ENCODE measurements at places on chromosomes 11 and 22. TPM values are rescaled to one million over a fixed set of nuclear protein-coding genes. Genes with fewer than 3 reads are reported as not detected.

DNA sequence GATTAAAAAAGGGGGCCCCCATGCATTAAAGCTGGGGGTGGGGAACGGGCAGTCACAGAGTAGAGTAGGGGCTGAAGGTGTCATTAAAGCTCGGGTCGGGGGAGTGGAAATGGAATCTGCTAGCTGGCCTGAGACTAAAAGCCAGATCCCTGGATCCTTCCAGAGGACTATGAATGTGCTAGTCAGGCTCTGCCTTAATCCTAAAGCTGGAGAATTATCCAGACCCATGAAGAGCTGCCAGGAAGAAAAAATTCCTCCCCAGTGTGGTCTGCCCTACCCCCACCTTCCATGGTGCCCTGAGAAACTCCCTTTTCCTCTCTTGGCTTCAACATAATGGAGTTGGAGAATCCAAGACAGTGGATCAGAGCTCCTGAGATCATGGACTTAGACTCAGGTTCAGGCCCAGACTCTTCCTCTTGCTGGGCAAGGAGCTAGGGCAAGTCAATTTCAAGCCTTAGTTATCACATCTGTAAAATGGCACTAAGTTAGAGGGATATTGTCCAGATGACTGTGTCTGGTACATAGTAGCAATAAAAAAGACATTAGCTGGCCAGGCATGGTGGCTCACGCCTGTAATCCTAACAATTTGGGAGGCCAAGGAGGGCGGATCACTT lies 24.0 kb upstream of the SMTN start:
- peaks cover 36% of the 10 kb centered on the region for H3K4me1 ChIP-seq
- DNase-seq = no peak
- H3K4me3 ChIP-seq = no peak overlapping the region
- peak overlapping the region; percentile 89 for H3K27ac ChIP-seq
- no peaks in the 10 kb centered on the region for H3K27me3 ChIP-seq
- no peaks in the 10 kb centered on the region for H3K36me3 ChIP-seq

DNA sequence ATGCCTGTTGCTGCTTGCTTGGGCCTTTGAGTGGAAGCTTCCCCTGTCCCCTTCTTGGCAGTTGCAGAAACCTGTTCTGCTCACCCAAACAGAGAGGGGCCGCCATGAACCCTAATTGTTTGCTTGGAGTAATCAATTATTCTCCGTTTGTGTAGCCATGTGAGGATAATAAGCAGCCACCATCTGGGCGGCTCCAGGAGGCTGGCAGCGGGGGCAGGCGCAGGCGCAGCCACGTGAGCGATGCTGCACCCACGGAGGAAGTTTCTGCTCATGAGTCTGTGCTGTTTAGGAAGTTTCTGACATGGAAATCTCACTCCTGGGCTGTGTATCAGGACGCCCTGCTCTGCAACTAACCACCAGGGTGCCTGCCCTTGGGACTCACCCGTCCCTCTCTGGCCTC lies 90.1 kb downstream of the MPPED1 start:
- H3K4me1 ChIP-seq = no peaks in the 10 kb centered on the region
- DNase-seq = no peak
- no peak overlapping the region for H3K27ac ChIP-seq
- H3K36me3 ChIP-seq = no peaks in the 10 kb centered on the region

DNA sequence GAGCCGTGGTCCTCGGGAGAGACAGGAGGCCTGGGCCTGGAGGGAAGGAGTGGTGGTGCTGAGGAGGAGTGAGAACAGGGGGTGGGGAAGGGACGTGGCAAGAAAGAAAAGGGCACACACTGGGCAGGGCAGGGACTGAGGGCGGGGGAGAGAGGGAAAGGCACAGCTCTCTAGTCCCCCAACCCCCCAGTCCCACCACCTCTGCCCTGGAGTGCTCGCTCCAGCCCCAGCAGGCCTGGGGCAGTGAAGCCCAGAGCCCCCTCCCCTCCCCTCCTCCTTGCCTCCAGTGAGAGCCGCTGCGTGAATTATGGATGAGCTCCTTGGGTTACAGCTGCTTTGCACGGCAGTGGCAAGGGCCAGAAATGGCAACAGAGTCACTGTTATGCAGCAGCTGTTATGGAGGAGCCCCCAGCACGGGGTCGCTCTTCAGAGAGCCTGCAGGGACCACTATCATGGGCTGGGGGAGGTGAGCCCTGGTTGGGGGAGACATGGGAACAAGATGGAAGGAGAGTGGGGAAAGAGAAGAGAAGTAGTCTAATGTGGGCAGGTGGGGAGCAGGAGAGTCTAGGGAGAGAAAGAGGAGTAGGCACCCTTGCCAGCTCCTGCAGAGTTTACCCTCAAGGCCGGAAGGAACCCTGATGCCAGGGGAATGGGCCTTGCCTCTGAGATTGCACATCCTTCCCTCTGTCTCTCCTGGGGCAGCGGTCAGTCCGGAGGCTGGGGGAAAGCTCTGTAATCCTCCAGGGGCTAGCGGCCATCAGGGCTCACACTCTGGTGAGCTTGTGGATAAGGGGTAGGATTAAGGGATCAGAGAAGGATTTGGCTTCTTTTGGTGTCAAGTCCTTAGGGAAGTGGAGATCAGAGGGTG lies 3.6 kb downstream of the RTN4RL2 start:
- no peak for DNase-seq
- no peaks in the 10 kb centered on the region for H3K36me3 ChIP-seq
- no peak overlapping the region for H3K27ac ChIP-seq
- H3K4me1 ChIP-seq = peaks cover 12% of the 10 kb centered on the region
- peaks cover 12% of the 10 kb centered on the region for H3K27me3 ChIP-seq

- H3K27me3 ChIP-seq = no peaks in the 10 kb centered on the region
- peak; percentile 29 for DNase-seq
- peak overlapping the region; percentile 81 for H3K27ac ChIP-seq
- no peaks in the 10 kb centered on the region for H3K36me3 ChIP-seq
- peaks cover 66% of the 10 kb centered on the region for H3K4me1 ChIP-seq
- peak overlapping the region; percentile 44 for H3K4me3 ChIP-seq
Observed at GRCh38 chr11:19730373-19730772, 17.7 kb downstream of the NAV2 start.

DNA sequence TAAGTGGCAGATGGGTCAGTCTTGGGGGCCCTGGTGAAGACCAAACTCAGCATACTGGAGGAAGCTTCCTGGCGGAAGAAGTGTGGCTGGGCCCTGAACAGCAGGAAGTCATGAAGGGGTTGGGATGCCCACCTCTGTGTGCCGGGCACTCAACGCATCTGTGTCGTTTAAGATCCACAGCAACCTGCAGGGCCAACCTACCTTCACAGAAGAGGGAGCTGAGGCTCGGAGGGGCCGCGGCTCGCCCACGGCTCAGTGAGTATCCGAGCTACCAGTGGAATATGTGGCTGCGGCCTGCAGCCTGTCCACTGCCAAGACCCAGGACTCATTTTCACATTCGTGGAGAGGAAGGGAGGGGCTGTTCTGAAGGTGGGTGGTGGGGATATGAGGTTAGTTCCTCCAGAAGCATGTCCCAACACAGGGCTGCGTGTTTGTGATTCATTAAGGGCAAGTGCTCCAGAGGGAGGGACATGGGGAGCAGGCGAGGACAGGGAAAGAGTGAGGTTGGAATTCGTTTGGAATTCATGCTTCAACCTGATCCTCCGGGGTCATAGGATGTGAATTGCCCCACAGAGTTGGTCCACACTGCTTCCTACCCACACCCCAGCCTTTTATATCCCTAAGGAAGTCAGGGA lies 99.6 kb downstream of the MPPED1 start:
- H3K27ac ChIP-seq = no peak overlapping the region
- H3K36me3 ChIP-seq = no peaks in the 10 kb centered on the region
- no peak for DNase-seq
- no peak overlapping the region for H3K4me3 ChIP-seq
- no peaks in the 10 kb centered on the region for H3K4me1 ChIP-seq
- H3K27me3 ChIP-seq = no peaks in the 10 kb centered on the region

- no peaks in the 10 kb centered on the region for H3K27me3 ChIP-seq
- no peak overlapping the region for H3K4me3 ChIP-seq
- no peaks in the 10 kb centered on the region for H3K4me1 ChIP-seq
- H3K36me3 ChIP-seq = no peaks in the 10 kb centered on the region
Observed at GRCh38 chr11:128610721-128611617, 23.6 kb upstream of the ETS1 start.

GRCh38 chr22:25027959-25028840 lies 75.7 kb downstream of the KIAA1671 start:
- no peak for DNase-seq
- H3K4me1 ChIP-seq = no peaks in the 10 kb centered on the region
- H3K27me3 ChIP-seq = no peaks in the 10 kb centered on the region
- no peaks in the 10 kb centered on the region for H3K36me3 ChIP-seq
- H3K4me3 ChIP-seq = no peak overlapping the region

DNA sequence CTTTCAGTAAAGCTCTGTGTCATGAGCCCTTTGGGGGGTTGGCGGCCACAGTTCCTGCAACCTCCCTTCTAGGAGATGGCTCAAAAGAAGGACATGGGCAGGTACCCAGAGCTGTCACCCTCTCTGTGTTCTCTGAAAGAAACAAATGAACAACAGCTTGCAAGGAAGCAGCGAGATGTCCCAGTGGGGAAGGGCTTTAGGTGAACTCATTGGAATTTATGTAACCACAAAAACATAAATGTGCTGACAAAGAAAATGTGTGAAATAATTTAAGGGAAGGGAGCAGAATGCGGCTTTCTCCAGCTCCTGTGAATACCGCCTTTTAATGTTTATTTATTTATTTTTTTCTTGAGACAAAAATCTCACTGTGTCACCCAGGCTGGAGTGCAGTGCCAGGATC lies 3.3 kb downstream of the PARVG start:
- H3K27ac ChIP-seq = no peak overlapping the region
- H3K36me3 ChIP-seq = no peaks in the 10 kb centered on the region
- DNase-seq = no peak
- H3K4me3 ChIP-seq = no peak overlapping the region

DNA sequence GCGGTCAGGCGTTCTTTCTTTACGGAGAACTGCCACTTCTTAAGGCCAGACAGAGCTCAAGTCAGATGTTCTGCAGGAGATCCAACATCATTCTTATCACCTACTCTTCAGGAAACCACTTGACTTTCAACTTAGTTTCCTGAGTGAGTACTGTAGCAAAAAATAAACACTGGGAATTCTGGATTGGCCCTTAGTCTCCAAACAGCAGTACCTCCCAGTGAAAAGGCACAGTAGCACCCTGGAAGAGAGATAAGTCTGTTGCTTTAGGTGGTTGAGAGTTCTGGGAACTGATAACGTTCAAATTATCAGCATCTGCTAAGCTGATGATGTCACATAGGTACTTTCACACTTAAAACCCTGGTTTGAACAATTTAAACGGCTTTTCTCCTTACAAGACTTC lies 971.8 kb upstream of the TENM4 start:
- no peak overlapping the region for H3K4me3 ChIP-seq
- no peak for DNase-seq
- H3K36me3 ChIP-seq = no peaks in the 10 kb centered on the region
- H3K27me3 ChIP-seq = no peaks in the 10 kb centered on the region

The NRXN2 gene
- 40.3 TPM for total RNA-seq

The CLDN5 gene
- total RNA-seq = 68.0 TPM

The USP2 gene
- total RNA-seq = 0.68 TPM

The OR4A16 gene
- not detected for total RNA-seq

The CFAP300 gene
- 4.5 TPM for total RNA-seq
